ENCODE measurements at places on chromosomes 11 and 22. TPM values are rescaled to one million over a fixed set of nuclear protein-coding genes. Genes with fewer than 3 reads are reported as not detected.

Gene OR4D5
- not detected for total RNA-seq

Gene TMEM86A
- total RNA-seq = 0.31 TPM

Gene SCUBE2
- 2.8 TPM for total RNA-seq

Gene QSER1
- total RNA-seq = 48.2 TPM

Gene CDC42BPG
- 4.1 TPM for total RNA-seq

Gene RIC8A
- 264 TPM for total RNA-seq

Gene PTPRCAP
- total RNA-seq = 0.82 TPM

Gene ART1
- total RNA-seq = not detected

Gene SAA4
- not detected for total RNA-seq

Gene CASP1
- 2.1 TPM for total RNA-seq

Gene IPO7
- total RNA-seq = 273 TPM

Gene ENTHD1
- not detected for total RNA-seq

Gene SMC1B
- total RNA-seq = 0.10 TPM

Gene PAMR1
- 0.13 TPM for total RNA-seq

Gene NXPE4
- total RNA-seq = not detected

Gene VWCE
- total RNA-seq = 0.51 TPM

Gene PRG3
- total RNA-seq = not detected

Gene CD6
- 1.1 TPM for total RNA-seq

Gene ASPHD2
- 0.15 TPM for total RNA-seq

Gene OR8A1
- total RNA-seq = not detected

Gene APOA4
- not detected for total RNA-seq

Gene MORC2
- total RNA-seq = 31.5 TPM

Gene CECR2
- 3.6 TPM for total RNA-seq

Gene PDXP
- total RNA-seq = 17.6 TPM

Gene BLID
- 0.41 TPM for total RNA-seq

Gene LRRC55
- total RNA-seq = not detected

Gene GPR83
- 0.05 TPM for total RNA-seq

Gene HPX
- 1.0 TPM for total RNA-seq

Gene POU2AF3
- total RNA-seq = 0.64 TPM

Gene OR52B4
- total RNA-seq = not detected

Gene KCNK4
- 1.1 TPM for total RNA-seq

Gene MGAT3
- total RNA-seq = 0.57 TPM

Gene OR52I1
- not detected for total RNA-seq

Gene CCDC116
- total RNA-seq = not detected

Gene MMP12
- not detected for total RNA-seq

Gene CBLIF
- total RNA-seq = not detected

Gene RHOD
- total RNA-seq = 33.5 TPM

Gene KRTAP5-11
- total RNA-seq = not detected

Gene BACE1
- 4.9 TPM for total RNA-seq

Gene UQCC3
- 7.4 TPM for total RNA-seq

Gene PKDREJ
- not detected for total RNA-seq

Gene IGLL1
- not detected for total RNA-seq

Gene DDIAS
- 22.9 TPM for total RNA-seq

Gene MS4A12
- total RNA-seq = not detected

Gene ANO9
- total RNA-seq = 61.4 TPM

Gene RELA
- total RNA-seq = 141 TPM

Gene CLTCL1
- total RNA-seq = 11.9 TPM

Gene GAB4
- not detected for total RNA-seq

Gene GNG3
- total RNA-seq = not detected

Gene POTEH
- total RNA-seq = not detected

Gene C11orf86
- total RNA-seq = 0.28 TPM

Gene TRIM49C
- not detected for total RNA-seq

Gene DCHS1
- total RNA-seq = 2.2 TPM

Gene DUSP8
- total RNA-seq = 5.5 TPM

Gene GRM5
- total RNA-seq = 0.03 TPM

Gene TOM1
- 32.7 TPM for total RNA-seq

Gene C11orf52
- total RNA-seq = not detected

Gene UNC93B1
- total RNA-seq = 54.1 TPM

Gene ROBO4
- 0.26 TPM for total RNA-seq

Gene PKP3
- total RNA-seq = 36.8 TPM

Measured in Panc1 (cell line).